Aorta (tissue), 5 donors: ENCODE measurements at places on chromosomes 13 and 19.

GRCh38 chr13:59771272-59771671, 392.5 kb downstream of the DIAPH3 start:
- no peak for DNase-seq

GRCh38 chr13:87810920-87811344, 139.8 kb downstream of the SLITRK5 start:
- DNase-seq, result no peak

- DNase-seq, result no peak
Observed at GRCh38 chr13:45809801-45810394, 41.7 kb downstream of the SIAH3 start.

- DNase-seq, result peak; percentile 76
Observed at GRCh38 chr19:18868380-18869022, 27.5 kb downstream of the CERS1 start.

- no peak for DNase-seq
Observed at GRCh38 chr13:43391036-43391435, 367.6 kb downstream of the DNAJC15 start.

DNA sequence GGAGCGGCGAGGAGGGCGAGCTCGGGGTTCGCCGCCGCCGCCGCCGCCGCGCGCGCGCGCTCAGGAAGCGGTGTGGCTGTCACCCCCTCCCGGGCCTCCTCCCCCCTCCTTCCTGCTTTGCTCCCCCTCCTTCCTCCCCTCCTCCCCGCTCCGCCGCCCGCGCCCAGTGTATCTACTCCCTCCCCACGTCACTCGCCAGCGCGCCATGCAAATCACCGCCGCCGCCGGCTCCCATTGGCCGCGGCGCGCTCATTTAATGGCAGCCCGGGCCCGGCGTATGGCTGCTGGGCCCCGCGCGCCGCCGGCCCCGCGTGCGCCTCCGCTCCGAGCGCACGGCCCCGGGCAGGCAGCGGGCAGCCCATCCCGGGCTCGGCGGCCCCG, 335 bp upstream of the SOX1 start:
- peak; percentile 83 for DNase-seq
